ENCODE measurements at places on chromosomes 2 and 18.
A peak's percentile ranks its signal among the peaks of the same experiment; 100 is the strongest.

GRCh38 chr2:202037086-202037485 is 3.4 kb downstream of the FZD7 start:
- peaks cover 19% of the 10 kb centered on the region for H3K4me1 ChIP-seq
- no peaks in the 10 kb centered on the region for H3K36me3 ChIP-seq
- H3K27me3 ChIP-seq: no peaks in the 10 kb centered on the region
- DNase-seq: no peak
- no peak overlapping the region for H3K27ac ChIP-seq

DNA sequence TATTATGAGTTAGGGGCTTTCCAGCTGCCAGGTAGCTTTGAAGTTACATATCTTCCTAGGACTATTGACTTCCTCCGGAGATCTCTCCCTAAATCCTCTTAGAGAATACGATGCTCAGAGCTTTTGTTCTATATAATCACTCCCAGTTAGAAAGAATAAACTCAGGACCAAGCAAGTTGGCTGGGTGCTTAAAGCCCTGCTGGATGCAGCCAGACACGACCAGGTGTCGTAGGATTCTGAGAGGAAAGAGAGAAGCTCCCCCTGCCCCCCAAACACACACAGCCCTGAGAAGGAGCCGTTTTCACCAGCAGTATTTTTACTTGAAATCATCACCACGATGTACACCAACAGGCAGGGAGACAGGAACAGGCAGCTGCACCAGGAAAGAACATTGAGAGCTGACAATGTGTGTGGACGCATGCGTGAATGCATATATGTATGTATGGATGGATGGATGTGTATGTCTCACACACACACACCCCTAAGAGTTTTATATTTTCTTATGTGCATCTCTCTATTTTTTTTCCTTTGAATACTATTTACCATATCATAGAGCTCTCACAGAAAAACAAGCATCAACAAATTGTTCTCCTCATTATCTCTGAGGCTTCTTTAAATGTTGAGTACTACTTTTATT is 382.6 kb downstream of the EPHA4 start:
- no peaks in the 10 kb centered on the region for H3K4me1 ChIP-seq
- no peaks in the 10 kb centered on the region for H3K27me3 ChIP-seq
- no peak overlapping the region for H3K27ac ChIP-seq
- H3K36me3 ChIP-seq: no peaks in the 10 kb centered on the region
- no peak for DNase-seq

- no peak overlapping the region for H3K4me3 ChIP-seq
- no peaks in the 10 kb centered on the region for H3K36me3 ChIP-seq
- H3K27me3 ChIP-seq: no peaks in the 10 kb centered on the region
These were observed 257.7 kb downstream of the ANAPC1 start for GRCh38 chr2:111626037-111626864.

DNA sequence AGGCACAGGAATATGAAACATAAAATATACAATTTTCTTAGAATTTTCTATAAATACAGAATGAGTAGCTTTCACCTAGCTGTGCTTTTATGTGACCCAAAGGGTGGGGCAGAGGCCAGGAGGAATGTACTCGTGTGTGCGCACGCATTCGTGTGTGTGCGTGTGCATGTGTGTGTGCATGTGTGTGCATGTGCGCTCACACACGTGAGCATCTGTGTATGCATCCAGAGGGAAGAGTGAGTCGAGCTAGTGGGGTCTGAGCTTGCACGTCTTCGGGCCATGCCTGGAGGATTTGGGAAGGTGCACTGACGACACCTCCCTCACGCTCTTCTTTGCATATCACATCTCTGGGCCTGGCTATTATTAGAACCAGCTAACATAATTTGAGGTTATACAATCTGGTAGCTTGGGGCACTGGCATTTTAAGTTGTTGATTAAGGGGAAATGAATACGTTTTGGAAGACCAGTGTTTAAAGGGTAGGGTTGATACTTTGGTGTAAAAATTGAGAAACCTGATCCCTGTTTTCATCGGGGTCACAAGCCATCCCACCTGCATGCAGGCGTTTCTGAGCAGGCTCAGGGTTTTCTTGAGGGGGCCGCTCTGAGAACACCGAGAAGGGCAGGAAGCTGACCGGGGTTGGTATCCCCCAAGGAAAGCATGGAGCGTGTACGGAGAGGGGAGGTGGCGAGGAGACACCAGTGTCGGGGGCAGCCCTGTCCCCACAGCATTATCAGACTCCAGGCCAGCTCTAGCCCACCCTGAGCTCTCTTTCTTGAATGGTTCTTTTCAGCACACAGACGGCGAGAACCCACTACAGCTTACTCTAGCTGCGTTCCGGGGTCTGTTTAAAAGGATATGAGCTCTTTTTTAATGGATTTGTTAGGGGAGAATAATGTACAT is 85.3 kb downstream of the LRRFIP1 start:
- H3K27ac ChIP-seq: peak overlapping the region; percentile 9
- H3K4me1 ChIP-seq: peaks cover 12% of the 10 kb centered on the region
- no peak overlapping the region for H3K4me3 ChIP-seq
- H3K36me3 ChIP-seq: peaks cover 63% of the 10 kb centered on the region
- H3K27me3 ChIP-seq: no peaks in the 10 kb centered on the region
- DNase-seq: no peak

DNA sequence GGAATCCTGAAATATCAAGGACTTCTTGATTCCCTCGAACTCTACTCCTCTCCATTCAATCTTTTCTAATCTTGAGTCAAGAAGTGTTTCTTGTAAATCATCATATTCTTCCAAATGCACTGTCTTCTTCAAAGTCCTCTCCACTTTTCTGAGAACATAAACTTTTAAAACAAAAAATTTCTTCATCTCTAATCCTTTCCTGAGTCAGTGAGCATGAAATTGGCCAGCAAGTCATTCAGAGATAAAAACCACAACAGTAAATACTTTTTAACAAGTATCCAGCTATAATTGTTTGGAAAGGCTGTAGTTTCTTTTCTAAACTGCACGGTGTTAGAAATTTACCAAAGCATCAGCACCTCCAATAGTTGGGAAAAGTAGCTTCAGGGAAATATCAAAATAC is 312.6 kb upstream of the GALNT5 start:
- H3K27ac ChIP-seq: no peak overlapping the region
- no peaks in the 10 kb centered on the region for H3K27me3 ChIP-seq
- no peak overlapping the region for H3K4me3 ChIP-seq
- no peaks in the 10 kb centered on the region for H3K36me3 ChIP-seq

- H3K27ac ChIP-seq: no peak overlapping the region
- DNase-seq: no peak
- no peaks in the 10 kb centered on the region for H3K36me3 ChIP-seq
- H3K4me3 ChIP-seq: no peak overlapping the region
- H3K27me3 ChIP-seq: no peaks in the 10 kb centered on the region
These were observed 608.9 kb downstream of the SUCLG1 start for GRCh38 chr2:83850071-83850725.

- no peak overlapping the region for H3K27ac ChIP-seq
- peak; percentile 44 for DNase-seq
- H3K4me1 ChIP-seq: peaks cover 9% of the 10 kb centered on the region
These were observed 36.6 kb upstream of the PRLH start for GRCh38 chr2:237529452-237530402.

- H3K27ac ChIP-seq: no peak overlapping the region
- H3K36me3 ChIP-seq: no peaks in the 10 kb centered on the region
- H3K4me1 ChIP-seq: no peaks in the 10 kb centered on the region
- peaks cover 9% of the 10 kb centered on the region for H3K27me3 ChIP-seq
- no peak for DNase-seq
These were observed 9.0 kb upstream of the HIBCH start for GRCh38 chr2:190328573-190329147.

GRCh38 chr2:6103949-6104348 is 411.8 kb downstream of the SOX11 start:
- H3K4me3 ChIP-seq: no peak overlapping the region
- no peak for DNase-seq
- H3K4me1 ChIP-seq: no peaks in the 10 kb centered on the region
- no peaks in the 10 kb centered on the region for H3K27me3 ChIP-seq
- H3K27ac ChIP-seq: no peak overlapping the region
- H3K36me3 ChIP-seq: no peaks in the 10 kb centered on the region
